ENCODE measurements at places on chromosomes 6 and 20.
A peak's percentile ranks its signal among the peaks of the same experiment; 100 is the strongest.

DNA sequence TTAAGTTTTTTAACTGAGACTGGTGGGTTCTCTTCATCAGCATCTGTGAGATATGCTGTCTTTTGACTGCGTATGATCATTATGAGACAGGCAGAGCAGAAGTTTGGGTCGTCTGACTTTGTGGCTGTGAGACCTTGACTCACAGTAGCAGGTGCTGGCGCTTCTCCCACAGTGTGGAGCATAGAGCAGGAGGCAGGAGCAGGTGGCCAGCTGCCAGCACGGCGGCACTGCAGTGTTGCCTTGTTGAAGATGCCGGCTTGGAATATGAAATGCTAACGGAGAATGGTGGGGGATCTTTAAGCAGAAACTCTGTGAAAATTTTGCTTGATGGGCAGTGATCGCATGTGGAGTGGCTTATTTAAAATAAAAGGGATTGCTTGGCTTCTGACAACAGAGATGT, 105.0 kb downstream of the TIAM2 start:
- no peak for DNase-seq

- no peak for DNase-seq
Measured at GRCh38 chr6:92864966-92865555, 554.3 kb downstream of the EPHA7 start.

DNA sequence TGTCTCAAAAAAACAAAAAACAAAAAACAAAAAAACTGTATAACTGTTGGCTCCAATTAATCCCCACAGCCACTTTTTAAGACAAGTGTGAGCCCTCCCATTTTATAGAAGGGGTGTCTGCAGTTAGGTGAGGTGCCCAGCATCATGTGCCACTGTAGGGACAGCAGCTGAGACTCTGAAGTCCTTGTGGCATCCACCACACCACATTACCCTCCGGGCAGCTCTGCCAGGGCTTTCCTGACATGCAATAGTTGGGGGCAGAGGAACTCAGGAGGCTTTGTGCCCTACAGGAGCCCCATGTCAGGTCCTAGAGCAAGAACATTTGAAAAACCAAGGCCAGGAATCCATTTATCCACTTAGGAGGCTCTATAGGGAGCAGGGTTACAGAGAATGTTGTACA, 17.3 kb downstream of the PKIG start:
- no peak for DNase-seq

- no peak for DNase-seq
Measured at GRCh38 chr6:25263657-25264056, 15.5 kb upstream of the CARMIL1 start.

- no peak for DNase-seq
Measured at GRCh38 chr6:162119341-162119740, 608.2 kb downstream of the PRKN start.

GRCh38 chr6:7644417-7644816, 54.4 kb downstream of the SNRNP48 start:
- DNase-seq, result no peak

GRCh38 chr6:5744497-5744896, 262.2 kb downstream of the NRN1 start:
- no peak for DNase-seq

GRCh38 chr6:16868968-16869367, 107.7 kb upstream of the ATXN1 start:
- peak; percentile 1 for DNase-seq

GRCh38 chr6:1389369-1390132, at the start of gene FOXF2:
Gene FOXF2 (plus strand): TSS chr6:1389576. CDS start chr6:1389948, 372 bp downstream.
- DNase-seq, result no peak

GRCh38 chr6:128395596-128395995, 124.8 kb downstream of the PTPRK start:
- no peak for DNase-seq

GRCh38 chr6:25829375-25829774, 2.5 kb downstream of the SLC17A1 start:
- no peak for DNase-seq

- DNase-seq, result no peak
Measured at GRCh38 chr6:52588710-52589091, 11.8 kb upstream of the TRAM2 start.

GRCh38 chr6:41427642-41428335, 92.4 kb downstream of the NCR2 start:
- DNase-seq, result no peak

DNA sequence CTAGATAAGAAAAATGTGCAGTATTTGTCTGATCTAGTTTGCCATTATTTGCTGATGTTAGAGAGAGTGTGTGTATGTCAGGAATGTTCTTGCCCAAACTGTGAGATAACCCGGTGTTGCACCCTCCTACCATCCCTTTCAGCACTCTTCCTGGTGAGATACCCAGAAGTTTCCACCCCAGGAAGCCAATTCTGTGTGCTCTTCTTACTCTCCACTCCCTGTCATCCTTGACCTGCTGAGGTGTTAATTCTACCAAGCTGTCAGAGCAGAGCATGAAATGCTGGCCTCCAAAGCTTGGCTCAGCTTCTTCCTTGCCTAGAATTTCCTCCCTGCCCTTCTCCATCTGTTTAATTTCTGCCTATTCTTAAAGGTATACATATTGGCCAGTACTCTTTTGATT, 237.3 kb upstream of the CNR1 start:
- no peak for DNase-seq

GRCh38 chr20:45338121-45339030, 9.8 kb downstream of the SDC4 start:
- DNase-seq, result no peak

GRCh38 chr20:51766994-51767866, 960 bp downstream of the ATP9A start:
- DNase-seq, result no peak

DNA sequence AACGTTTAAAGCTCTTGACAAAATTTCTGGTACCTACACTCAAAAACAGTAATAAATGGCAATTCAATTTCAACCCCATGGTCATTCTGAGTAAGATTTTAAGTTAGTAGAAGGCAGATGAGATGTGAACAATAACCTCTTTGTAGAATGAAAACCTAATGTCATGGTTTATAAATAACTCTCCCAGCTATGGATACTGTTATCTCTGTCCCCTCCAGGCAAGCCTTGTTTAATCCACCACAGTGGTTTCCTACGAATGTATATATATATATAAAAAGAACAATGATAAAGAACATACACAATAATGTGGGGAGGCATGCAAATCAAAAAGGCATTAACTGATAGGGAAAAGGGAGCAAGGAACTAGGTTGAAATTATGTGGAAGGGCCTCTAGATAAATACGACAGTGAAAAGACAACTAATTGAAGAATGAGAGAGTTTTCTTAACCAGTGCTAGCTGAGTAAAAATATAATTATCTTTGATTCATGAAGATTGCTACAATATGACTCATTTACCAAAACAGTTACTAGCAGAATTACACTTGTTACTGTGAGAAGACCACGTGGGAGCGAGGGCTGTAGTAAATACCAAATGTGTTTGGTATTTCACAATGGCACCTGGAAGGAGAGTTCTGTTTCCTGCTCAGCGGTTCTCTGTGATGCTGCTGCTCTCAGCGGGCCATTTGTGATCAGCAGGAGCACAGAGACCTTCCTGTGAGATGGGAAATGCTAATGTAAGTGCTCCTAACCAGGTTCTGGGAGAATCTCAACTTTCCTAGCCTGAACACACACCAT, 173.7 kb downstream of the MBOAT1 start:
- no peak for DNase-seq

- DNase-seq, result no peak
Measured at GRCh38 chr6:8556370-8557013, 121.1 kb upstream of the SLC35B3 start.

DNA sequence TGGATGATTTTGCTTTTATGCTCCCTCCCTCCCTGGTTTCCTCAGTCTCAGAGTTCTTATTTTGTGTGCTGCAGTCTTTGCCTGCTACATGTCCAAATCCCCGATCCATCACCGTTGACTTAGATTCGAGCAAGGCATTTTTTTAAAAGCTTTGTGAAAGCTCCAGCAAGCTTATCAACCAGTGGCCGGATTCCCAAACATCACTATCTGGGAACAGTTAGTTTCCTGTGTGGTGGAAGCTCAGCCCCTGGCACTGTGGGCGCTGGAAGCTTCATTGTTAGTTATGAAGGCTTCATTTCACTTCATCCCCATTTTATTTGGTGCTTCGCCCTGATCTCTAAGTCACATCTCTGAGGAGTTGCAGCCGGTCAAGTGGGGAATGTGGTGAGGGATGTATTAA, 44.7 kb downstream of the DEK start:
- DNase-seq, result no peak

All from T1000 (cell line).